ENCODE measurements at places on chromosomes 7 and 10. TPM values are rescaled to one million over a fixed set of nuclear protein-coding genes. Genes with fewer than 3 reads are reported as not detected.
A peak's percentile ranks its signal among the peaks of the same experiment; 100 is the strongest.

DNA sequence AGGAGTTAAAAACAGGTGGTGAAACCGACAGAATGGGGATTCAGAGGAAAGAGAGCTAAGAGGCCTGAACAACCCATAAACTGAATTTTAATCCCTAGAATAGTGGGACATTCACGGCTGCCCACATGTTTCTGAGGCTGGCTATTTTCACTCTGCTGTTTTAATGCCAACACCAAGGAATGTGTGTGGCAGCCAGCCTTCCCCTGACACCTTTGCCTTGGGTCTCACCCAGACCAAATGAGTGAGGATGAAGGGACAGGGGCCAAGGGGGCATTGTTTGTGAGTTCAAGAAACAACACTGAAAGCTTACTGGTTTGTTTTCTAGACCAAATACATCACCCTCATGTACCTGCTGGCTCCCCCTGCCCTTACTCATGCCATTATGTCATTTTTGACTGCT, 164.3 kb downstream of the JAZF1 start:
- H3K4me3 ChIP-seq: no peak overlapping the region
- H3K4me1 ChIP-seq: no peaks in the 10 kb centered on the region
- H3K27me3 ChIP-seq: no peaks in the 10 kb centered on the region
- DNase-seq: no peak
- H3K36me3 ChIP-seq: no peaks in the 10 kb centered on the region

GRCh38 chr10:30705101-30705624, 75.6 kb upstream of the LYZL2 start:
- no peak for DNase-seq
- H3K36me3 ChIP-seq: no peaks in the 10 kb centered on the region
- no peaks in the 10 kb centered on the region for H3K4me1 ChIP-seq
- H3K27ac ChIP-seq: no peak overlapping the region

DNA sequence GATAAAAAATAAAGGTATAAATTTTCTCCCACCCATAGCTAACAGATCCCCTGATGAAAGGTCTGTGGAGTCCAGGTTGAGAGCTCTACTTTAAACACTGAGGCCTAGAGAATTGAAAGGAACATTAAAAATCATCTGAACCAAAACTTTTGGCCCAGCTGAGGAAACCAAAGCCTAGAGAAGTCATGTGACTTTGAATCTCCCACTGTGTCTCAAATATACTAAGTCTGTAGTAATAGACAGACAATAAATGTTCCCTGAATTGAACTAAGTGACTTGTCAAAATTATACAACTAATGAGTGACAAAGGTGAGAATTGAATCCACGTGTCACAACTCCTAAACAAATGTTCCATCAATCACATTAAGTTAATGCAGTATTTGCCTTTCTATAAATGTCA, 5.7 kb downstream of the GBX1 start:
- no peak for DNase-seq
- no peaks in the 10 kb centered on the region for H3K27me3 ChIP-seq
- H3K4me1 ChIP-seq: peaks cover 1% of the 10 kb centered on the region
- H3K27ac ChIP-seq: no peak overlapping the region
- no peaks in the 10 kb centered on the region for H3K36me3 ChIP-seq
- H3K4me3 ChIP-seq: no peak overlapping the region

GRCh38 chr10:73998929-73999691, 1.2 kb downstream of the VCL start:
- no peaks in the 10 kb centered on the region for H3K4me1 ChIP-seq
- H3K4me3 ChIP-seq: peak overlapping the region; percentile 85
- H3K36me3 ChIP-seq: no peaks in the 10 kb centered on the region
- peak; percentile 80 for DNase-seq

- H3K36me3 ChIP-seq: no peaks in the 10 kb centered on the region
- no peak for DNase-seq
- no peaks in the 10 kb centered on the region for H3K4me1 ChIP-seq
Observed at GRCh38 chr7:96183163-96183670, 138.7 kb downstream of the SLC25A13 start.

GRCh38 chr10:30467651-30468338, 33.8 kb downstream of the MAP3K8 start:
- no peak overlapping the region for H3K27ac ChIP-seq
- no peak overlapping the region for H3K4me3 ChIP-seq
- H3K36me3 ChIP-seq: no peaks in the 10 kb centered on the region
- no peak for DNase-seq
- no peaks in the 10 kb centered on the region for H3K27me3 ChIP-seq
- no peaks in the 10 kb centered on the region for H3K4me1 ChIP-seq

- H3K4me1 ChIP-seq: no peaks in the 10 kb centered on the region
- no peaks in the 10 kb centered on the region for H3K36me3 ChIP-seq
- H3K27ac ChIP-seq: no peak overlapping the region
- DNase-seq: no peak
- no peaks in the 10 kb centered on the region for H3K27me3 ChIP-seq
- no peak overlapping the region for H3K4me3 ChIP-seq
Observed at GRCh38 chr10:8181496-8182157, 127.1 kb downstream of the GATA3 start.

DNA sequence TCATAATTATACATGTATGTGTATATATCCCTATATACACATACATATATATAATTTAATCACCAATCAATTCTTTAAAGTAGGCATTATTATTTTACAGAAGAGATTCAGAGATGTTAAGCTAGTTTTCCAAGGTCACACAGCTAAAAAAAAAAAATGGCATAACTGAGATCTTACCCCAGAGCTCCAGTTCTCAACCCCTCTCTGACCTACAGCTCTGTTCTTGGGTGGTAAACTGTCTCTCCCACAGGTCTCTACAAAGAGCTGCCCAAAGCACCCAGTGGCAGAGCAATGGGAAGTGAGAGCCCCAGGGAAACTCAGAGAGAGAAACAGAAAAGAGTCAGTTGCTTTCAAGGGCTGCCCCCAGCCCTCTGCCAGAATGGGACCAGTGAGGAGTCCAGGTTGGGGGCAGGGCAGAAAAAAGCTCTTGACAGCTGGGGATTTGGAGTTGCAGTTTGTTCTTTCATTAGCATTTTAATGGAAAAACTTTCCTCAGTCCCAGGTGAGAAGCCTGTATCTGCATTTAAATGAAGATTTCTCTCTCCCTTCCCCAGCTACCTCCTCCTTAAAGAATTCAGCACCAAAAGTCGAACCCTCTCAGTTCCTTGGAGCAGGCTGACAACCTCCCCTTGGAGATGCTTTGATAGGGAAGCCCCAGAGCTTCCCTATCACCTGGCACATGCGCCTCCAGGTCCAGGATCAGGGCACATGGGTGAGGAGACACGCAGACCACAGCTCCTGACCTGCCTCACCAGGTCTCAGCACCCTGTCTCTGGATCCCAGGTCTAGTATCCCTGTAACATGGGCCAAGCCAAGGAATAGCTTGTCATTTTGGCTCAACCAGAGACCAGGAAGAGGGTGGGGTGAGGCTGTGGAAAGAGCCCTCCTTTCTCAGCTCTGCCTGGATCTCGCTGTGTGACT, 388.1 kb downstream of the PLXNA4 start:
- H3K27me3 ChIP-seq: no peaks in the 10 kb centered on the region
- H3K27ac ChIP-seq: no peak overlapping the region
- DNase-seq: no peak
- H3K36me3 ChIP-seq: no peaks in the 10 kb centered on the region
- no peak overlapping the region for H3K4me3 ChIP-seq

DNA sequence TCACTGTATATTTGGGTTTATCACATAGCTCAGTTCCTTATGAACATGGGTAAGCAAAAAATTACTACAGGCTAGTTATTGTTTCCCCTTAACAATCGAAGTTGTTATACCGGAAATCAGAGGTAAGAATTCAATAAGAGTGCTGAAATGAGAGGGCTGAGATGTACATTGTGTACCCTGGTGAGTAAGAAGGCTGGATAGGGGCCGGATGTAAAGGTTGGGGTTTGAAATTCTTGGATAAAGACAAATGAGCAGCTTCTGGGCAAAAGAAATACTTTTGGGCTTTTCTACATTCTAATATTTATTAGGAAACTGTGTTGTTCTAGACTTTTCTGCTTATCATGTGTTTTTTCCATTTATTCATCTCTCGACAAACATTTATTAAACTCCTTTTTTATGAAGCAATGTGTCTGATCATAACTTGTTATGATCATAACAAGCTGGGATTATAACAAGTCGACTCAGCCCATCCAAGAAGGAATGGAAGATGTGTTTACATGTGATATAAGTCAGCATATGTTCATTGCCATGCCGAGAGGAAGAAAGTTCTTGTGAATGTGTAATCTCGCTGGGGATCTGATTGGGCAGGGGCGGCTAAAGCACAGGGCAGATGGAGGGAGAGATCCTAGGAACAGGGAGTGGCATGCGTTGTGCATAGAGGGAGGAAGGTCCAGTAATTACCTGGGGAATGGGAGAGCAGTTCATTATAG, 155.3 kb downstream of the PLXDC2 start:
- H3K4me1 ChIP-seq: no peaks in the 10 kb centered on the region
- H3K27ac ChIP-seq: peak overlapping the region; percentile 19
- no peak overlapping the region for H3K4me3 ChIP-seq
- no peaks in the 10 kb centered on the region for H3K36me3 ChIP-seq
- DNase-seq: no peak
- no peaks in the 10 kb centered on the region for H3K27me3 ChIP-seq

GRCh38 chr10:47081264-47081663, 170.0 kb downstream of the PTPN20 start:
- no peak overlapping the region for H3K27ac ChIP-seq
- no peaks in the 10 kb centered on the region for H3K4me1 ChIP-seq
- no peaks in the 10 kb centered on the region for H3K36me3 ChIP-seq
- no peak overlapping the region for H3K4me3 ChIP-seq
- no peaks in the 10 kb centered on the region for H3K27me3 ChIP-seq

DNA sequence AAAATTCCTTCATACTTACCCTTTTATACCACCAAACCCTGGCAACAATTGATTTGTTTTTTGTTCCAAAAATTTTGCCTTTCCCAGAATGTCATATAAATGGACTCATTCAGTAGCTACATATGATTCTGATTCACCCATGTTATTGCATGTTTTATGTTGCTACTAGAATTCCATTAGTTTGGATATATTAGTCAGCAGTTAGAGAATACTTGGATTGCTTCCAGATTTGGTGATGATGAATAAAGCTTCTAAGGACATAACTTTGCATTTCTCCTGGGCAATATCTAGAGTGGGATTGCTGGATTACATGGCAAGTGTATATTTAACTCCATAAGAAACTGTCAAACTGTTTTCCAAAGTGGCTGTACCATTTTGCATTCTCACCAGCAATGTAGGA, 806.9 kb downstream of the DNAJB9 start:
- no peak overlapping the region for H3K27ac ChIP-seq
- no peak for DNase-seq
- no peaks in the 10 kb centered on the region for H3K4me1 ChIP-seq
- H3K4me3 ChIP-seq: no peak overlapping the region
- H3K36me3 ChIP-seq: no peaks in the 10 kb centered on the region

DNA sequence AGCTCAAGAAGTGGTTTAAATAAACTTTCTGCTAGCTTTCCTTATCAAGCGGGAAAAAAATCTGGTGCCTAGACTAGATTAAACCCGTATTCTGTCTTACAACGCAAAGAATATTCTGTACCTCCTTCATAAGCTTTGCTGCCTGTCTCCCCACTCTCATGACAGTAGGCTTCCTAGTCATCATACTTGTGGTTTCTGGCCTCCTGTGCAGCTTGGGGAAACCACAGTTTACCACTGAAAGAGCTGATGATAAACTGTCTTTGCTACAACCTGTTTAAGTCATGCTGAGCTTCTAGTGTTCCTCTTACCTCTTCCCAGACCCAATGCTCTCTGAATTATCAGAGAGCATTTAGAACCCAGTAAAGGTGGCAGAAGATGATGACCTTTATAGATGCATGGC, 55.0 kb downstream of the PODXL start:
- no peak for DNase-seq
- H3K4me3 ChIP-seq: no peak overlapping the region
- H3K27ac ChIP-seq: no peak overlapping the region
- H3K27me3 ChIP-seq: no peaks in the 10 kb centered on the region
- H3K4me1 ChIP-seq: peaks cover 7% of the 10 kb centered on the region

GRCh38 chr7:30169579-30169978, 34.8 kb downstream of the MTURN start:
- H3K4me1 ChIP-seq: peaks cover 32% of the 10 kb centered on the region
- no peaks in the 10 kb centered on the region for H3K27me3 ChIP-seq
- no peaks in the 10 kb centered on the region for H3K36me3 ChIP-seq
- peak overlapping the region; percentile 27 for H3K27ac ChIP-seq
- DNase-seq: no peak
- no peak overlapping the region for H3K4me3 ChIP-seq

DNA sequence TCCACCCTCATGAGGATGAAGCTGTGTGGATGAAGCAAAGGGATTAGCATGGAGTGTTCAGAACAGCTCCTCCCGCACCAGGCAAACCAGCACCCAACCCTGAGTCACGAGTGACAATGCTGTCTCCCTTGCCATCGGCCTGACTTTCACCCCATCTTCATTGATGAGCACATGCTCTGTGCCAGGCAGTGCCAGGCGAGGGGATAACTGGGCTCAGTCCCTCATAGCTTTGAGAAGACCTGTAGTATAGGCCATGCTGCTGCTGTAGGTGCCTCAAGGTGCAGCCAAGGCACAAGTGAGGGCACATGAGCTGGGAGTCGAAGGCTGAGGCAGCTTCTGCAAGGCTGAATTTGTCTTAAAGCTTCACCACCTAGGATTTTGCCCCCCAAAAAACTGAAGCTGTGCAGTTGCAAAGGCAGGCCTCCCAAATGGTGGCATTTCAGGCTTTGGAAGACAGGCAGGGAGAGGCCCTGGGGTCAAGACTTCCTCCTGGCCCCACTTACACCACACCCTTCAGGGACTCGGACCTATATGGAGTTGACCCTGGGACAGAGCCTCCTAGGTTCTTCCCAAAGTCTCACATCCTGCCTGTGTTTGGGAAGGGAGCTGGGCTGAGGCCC, 54.2 kb upstream of the GDF10 start:
- DNase-seq: no peak
- H3K36me3 ChIP-seq: no peaks in the 10 kb centered on the region
- H3K4me1 ChIP-seq: no peaks in the 10 kb centered on the region
- no peak overlapping the region for H3K4me3 ChIP-seq
- H3K27me3 ChIP-seq: no peaks in the 10 kb centered on the region
- H3K27ac ChIP-seq: no peak overlapping the region

The CFAP43 gene
- 0.32 TPM for total RNA-seq

The HHEX gene
- total RNA-seq: 10.6 TPM

The MUC12 gene
- total RNA-seq: 5.2 TPM

The FBXL13 gene
- total RNA-seq: 1.1 TPM

The SPDYE2 gene
- not detected for total RNA-seq

The CRYGN gene
- 1.3 TPM for total RNA-seq

The PCDH15 gene
- total RNA-seq: not detected

Data from breast epithelium (tissue), 4 donors.